NAMALWA (cell line): ENCODE measurements at places on chromosomes 6 and 20.

DNA sequence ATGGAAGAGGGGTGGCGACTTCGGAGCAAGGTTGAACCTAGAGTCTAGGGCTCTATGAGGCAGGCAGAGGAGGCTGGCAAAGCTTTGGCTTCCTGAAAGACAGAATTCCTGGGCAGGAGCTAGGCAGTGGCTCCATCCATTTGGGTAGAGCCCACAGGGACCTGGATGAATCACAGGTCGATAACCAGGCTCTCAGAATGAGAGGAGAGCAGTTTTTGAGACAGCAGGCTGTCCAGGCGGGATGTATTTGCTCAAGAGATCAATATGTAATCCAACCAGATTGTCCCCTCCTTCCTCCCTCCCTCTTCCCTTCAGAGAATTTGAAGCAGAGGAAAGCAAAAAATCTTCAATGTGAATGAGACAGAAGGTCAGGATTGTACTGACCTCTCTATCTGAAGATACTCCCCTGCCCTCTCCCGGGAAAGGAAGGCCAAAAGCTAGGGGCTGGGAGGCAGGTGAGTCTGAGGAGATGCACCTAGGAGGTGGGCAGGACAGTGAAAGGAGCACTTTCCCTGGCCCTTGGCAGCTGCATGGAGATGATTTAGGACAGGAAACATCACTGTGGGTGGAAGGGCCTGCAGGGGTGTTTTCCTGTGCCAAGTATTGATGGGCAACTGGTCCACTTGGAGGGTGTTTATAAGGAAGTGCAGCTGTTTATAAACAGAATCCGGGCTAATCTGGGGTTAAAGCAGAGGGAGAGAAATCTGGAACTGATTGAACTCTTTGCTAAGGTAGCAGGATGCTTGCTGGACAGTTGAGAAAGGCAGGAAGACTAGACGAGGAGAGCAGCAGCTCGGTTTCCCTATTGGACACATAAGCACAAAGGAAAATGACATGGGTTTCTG, 212.4 kb upstream of the LRFN2 start:
- DNase-seq, result no peak

DNA sequence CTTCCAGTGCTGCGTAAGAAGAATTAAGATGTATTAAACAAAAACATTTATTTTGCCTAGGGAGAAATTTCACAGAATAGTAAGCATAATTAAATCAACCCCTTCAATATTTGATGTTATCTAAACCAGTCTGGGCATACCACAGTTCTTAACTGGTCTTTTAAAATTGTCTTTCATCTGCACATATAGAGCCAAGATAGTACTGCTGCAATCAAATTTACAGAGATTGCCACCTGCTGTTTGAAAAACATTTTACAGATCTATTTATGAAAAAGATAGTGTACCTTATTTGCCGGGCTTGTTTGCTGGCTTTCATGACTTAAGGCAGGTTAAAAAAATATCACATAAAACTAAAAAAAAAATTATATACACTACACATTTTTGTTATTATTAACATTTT, 323.2 kb downstream of the ADGRB3 start:
- peak; percentile 44 for DNase-seq

DNA sequence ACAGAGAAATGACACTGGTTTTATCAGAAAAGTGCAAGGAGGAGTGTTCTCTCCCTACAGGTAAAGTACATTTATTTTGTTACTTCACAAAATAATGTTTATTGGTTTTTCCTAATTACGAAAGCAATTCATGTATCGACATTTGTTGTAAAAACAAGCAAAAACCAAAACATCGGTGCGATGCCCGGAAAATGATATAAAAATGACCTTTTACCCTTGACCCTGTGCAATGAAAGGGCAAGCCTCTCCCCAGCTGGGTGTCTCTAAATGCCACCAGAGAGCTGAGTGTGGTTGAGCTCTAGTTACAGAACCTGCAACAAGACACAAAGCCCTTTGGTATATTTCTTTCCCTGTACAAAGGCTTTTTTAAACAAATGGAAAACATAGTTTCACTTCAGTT, 65.4 kb downstream of the CD164 start:
- no peak for DNase-seq

GRCh38 chr20:694496-694895, 18.9 kb upstream of the SCRT2 start:
- no peak for DNase-seq

GRCh38 chr20:37209661-37210314, 30.4 kb upstream of the MROH8 start:
- DNase-seq, result no peak

GRCh38 chr6:75504465-75505222, 11.0 kb upstream of the FILIP1 start:
- DNase-seq, result no peak

DNA sequence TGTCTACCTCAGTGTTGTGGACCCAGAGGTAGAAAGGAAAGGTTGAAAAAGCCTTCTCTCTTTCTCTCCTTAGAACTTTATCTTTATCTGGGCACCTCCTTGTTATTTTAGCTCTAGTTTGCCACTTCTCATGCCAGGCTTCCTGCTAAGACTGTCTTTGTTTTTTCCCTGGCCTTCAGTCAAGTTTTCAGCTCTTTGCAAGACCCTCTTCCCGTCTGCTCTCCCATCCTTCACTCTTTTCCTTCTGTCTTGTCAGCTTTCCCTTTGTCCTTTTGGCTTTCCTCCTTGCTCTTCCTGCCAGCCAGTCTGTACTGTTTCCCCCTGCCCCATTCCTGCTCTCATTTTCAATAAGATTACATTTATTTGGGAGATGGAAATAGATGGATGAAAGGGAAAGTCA, 86.8 kb upstream of the CCN6 start:
- DNase-seq, result no peak

GRCh38 chr6:37635319-37635718, 62.4 kb downstream of the MDGA1 start:
- no peak for DNase-seq

- DNase-seq, result no peak
Observed at GRCh38 chr6:2615251-2615650, 135.5 kb downstream of the MYLK4 start.

GRCh38 chr20:21739161-21739560, 33.7 kb downstream of the PAX1 start:
- DNase-seq, result no peak

GRCh38 chr6:40896696-40897095, 142.3 kb downstream of the UNC5CL start:
- no peak for DNase-seq
